Neuronal stem cell (in vitro differentiated cells): ENCODE measurements at places on chromosomes 2 and 18.
A peak's percentile ranks its signal among the peaks of the same experiment; 100 is the strongest.

DNA sequence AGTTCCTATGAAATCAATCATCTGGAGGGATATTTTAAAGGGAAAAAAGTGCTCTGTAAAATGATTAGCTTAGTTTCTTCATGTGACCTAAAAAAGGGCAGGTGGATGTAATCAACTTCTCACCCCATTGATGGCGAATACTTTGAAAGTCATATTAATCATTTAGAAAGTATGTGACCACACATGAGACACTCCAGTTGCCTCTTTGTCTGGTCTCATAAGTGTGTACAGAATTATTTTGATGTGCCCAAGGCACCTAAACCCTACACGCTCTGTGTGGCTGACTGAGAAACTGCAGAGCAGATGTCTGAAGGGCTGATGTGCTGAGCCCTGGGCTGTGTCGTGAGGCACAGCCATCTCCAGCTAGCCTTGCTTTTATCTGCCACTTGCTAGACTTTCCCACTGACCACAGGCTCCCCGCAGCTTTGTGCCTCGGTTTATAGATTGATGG is 26.9 kb downstream of the SGPP2 start:
- DNase-seq: no peak

DNA sequence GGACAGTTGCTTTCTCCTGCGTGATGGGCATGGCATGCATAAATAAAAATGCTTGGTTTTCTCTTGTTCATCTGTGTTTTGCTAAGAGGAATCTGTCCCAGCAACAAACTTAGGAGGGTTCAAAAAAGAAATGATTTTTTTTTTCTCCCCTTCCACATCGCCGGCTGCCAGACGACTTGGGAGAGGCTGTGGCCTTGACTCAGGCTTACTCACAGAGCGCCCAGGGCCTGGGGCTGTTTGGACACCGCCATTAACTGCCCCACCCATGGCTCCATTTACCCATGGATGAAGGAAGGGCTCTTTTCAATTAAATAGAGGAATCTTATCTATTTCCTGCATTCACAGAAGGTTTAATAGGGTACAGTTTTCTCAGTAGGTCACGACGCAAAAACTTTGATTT is 22.3 kb upstream of the SERPINB5 start:
- no peak for DNase-seq

GRCh38 chr18:67455890-67456501 is 60.5 kb downstream of the DSEL start:
- DNase-seq: no peak

DNA sequence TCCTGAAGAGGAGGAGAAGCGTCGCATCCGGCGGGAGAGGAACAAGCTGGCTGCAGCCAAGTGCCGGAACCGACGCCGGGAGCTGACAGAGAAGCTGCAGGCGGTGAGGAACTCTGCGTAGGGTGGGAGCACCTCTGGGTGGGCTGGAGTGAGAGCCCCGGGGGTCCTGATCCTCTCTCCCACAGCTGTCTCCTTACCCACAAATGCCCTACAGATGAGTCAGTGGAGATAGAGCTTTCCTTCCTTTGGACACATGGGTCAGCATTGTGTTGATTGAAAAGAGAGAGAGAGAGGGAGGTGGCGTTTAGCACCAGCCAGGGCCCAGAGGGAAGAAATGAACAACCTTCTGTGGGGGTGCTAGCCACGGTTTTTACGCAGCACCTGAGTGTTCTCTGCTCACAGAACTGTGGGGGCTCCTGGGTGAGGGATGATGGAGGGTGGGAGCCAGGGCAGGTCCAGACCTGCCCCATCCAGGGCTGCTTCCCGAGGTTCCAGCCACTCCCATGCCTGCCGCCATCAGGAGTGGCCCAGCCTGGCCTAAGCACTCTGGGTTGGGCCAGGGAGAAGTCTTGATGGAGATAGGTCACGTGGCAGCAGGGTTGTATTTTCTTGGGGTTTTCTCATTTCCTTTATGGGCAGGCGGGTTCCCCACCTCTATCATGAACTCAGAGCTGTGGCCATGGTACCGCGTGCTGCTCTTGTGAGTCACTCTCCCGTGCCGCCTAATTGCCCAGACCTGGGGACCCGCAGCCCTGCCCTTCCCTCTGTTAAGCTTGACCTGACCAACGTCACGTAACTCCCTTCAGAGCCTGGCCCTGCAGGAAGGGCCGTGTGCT is 16.3 kb downstream of the FOSL2 start:
- no peak for DNase-seq

GRCh38 chr2:128377071-128377910 is 58.6 kb upstream of the HS6ST1 start:
- DNase-seq: no peak

DNA sequence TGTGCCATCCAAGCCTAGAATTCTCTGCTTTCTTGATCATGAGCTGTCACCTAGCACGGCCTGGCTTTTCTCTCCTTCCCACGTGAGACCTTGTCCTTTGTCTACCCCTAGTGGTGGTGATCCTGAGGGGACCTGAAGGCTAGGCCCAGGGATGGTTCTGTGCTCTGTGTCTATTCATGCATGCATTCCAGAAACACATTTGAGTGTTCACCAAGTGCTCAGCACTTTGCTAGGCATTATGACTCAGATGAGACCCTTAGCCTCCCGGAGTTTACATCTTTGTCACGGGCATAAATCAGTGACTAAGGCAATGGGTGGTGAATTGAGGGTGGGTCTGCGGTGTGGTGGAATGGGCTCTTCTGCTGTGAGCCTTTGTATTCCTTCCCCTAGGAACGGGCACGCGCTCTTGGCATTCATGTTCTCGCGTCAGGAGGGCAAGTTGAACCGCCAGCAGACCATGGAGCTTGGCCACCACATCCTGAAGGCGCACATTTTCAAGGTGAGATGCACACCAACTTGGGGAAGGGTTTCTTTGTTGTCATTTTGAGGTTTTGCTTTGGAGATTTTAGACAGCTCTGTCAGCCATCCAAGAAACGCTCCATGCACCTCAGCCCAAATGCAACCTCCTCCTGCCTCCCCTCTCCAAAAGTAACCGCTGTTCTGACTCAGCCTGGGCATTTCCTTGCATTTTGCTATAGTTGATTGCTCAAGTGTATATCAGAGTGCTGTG is 100.9 kb downstream of the WDSUB1 start:
- no peak for DNase-seq

- DNase-seq: no peak
Observed at GRCh38 chr2:225456619-225457260, 57.2 kb downstream of the NYAP2 start.

DNA sequence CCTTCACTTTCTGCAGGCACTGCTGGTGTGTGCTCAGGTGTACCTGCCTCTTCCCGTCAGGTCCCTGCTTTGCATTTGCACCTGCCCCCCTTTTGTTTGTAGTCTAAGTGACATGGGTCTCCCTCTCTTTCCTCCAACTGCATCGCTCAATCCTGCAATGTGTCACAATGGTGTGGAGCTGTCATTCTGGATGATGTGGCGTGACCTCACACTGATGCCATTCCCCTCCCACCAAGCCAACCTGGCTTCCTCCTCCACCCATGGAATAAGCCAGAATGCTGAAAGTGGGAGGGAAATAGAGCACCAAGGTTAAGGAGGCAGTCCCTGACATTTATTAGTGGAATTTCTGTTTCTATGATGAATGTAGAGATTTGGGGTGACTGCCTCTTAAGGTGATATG is 156.7 kb downstream of the ZBTB7C start:
- DNase-seq: no peak

DNA sequence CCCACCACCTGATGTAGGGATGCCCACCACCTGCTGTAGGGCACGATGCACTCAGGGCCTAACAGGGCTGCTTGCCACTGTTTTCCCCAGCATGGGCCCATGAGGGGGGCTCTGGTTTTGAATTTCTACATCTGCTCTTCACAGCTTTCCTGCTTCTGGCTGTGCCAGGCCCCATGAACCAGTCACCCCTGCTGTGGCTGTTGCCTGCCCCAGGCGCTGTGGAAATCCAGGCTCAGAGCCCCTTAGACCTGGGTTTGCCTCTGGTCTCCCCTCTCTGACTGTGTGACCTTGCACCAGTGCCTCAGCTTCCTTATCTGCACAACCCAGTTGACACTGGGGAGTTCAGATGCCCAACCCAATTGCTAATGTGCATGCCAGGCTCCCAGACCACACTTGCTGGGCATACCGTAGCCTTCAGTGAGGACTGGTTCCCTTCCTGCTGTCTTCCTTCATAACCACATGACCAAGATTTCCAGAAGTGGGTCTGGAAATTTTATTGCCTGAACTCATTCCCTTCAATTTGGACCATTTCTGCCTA is 6.0 kb upstream of the MLPH start:
- no peak for DNase-seq

DNA sequence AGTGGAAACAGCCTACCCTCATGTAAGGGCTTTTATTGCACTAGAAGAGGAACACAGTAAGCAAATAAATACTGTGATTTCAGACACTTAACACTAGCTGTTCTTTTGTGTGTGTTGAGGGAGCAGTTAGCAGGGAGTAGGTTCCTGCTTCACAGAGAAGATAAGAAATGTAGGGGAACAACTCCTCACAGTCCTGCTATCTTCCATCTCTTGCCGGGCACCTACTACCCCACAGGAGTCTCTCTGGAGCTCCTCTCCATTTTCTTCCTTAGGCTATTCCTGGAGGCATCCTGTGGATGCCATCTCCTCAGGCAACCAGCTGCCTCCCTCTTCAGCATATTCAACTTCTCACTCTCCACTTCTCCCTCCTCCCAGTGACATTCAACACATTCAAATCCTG is 145.0 kb downstream of the SRBD1 start:
- DNase-seq: no peak

DNA sequence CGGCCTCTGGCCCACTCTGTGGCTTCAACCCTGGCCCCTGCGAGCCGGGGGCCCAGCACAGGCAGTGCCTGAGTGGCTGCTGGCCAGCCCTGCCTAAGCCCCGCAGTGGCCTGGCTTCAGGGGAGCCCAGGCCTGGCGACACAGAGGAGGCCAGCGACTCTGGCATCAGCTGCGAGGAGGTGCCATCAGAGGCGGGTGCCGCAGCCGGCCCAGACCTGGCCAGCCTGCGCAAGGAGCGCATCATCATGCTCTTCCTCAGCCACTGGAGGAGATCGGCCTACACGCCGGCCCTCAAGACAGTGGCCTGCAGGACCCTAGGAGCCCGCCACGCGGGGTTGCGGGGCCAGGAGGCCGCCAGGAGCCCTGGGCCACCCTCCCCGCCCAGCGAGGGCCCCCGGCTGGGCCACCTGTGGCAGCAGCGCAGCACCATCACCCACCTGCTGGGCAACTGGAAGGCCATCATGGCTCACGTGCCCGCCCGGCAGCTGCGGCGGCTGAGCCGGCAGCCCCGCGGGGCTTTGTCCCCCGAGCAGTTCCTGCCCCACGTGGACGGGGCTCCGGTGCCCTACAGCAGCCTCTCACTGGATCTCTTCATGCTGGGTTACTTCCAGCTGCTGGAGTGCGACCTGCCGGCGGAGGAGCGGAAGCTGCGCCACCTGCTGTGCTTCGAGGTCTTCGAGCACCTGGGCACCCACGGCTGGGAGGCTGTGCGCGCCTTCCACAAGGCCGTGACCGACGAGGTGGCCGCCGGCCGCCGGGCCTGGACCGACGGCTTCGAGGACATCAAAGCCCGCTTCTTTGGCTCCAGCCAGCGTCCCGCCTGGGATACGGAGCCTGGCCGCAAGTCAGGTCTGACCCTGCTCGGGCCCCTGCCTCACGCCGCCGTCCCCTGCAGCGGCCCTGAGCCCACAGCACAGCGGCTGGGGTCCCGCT is 7.5 kb upstream of the KLHL30 start:
- no peak for DNase-seq

GRCh38 chr2:25825238-25825637 is 53.0 kb downstream of the ASXL2 start:
- DNase-seq: no peak

DNA sequence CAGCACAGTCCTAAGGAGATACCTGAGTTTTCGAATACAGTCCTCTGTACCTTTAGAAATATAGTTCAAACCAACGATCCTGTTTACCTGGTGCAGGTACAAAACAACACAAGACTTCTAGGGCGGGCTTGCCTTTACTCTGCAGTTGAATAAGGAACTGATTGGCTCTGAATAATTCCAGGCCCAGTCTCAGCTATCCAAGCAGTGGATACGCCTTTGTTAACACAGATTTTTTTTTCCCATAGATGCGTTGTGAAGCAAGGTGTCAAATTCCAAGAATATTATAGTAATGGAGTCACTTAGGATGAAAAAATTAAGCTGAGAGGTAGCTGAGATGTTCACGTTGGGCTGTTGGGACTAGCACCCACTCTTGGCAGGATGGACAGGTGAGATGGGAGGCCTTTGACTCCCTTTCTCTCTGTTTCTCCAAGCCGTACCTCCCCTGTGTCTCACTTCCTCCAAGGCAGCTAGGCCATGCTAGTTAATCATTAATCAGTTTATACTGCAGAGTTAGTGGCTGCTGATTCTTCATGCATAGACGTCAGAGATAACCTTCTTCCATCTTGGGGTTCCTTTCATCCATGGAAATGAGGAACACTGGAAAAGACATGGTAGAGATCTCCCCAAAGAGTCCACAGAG is 380.8 kb upstream of the ACVR2A start:
- DNase-seq: no peak

DNA sequence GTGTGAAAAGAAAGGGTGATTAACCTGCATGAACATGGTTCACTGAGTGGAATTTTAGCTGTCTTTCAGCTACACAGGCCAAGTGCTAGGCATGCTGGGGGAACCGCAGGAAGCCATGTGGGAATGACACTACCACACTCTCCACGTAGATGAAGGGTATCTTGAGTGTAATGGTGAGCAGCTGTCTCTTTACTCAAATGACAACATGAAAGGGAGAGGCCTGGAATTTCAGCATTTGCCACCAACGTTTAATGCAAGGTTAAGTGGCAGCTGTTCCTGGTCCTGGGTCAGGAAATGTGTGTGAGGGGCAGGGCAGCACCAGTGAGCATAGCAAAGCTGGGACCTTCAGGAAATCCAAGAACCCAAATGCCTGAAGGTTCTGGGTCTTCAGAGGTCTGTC is 588.4 kb downstream of the SLC4A3 start:
- DNase-seq: no peak

- DNase-seq: no peak
Observed at GRCh38 chr2:46521215-46521683, 41.9 kb downstream of the TMEM247 start.

- DNase-seq: peak; percentile 89
Observed at GRCh38 chr2:219552382-219553167, 8.7 kb downstream of the TMEM198 start.

DNA sequence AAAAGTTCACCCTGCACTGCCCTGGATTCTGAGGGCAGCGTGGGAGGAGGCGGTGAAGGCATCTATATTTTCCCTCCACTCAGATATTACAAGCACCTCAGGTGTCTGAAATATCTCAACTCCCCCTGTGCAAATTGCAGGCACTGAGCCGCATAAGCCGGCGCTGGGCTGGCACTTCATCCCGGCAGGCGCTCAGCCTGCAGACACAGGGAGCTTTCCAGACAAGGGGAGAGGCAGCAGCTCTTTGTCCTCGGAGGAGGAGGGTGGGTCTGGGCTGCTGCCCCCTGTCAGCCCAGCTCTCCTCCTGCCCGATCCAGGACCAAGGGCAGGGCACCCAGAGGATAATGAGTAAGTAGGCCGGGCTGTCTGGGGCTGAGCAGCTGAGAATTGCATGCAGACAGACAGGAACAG is 189.3 kb upstream of the MYT1L start:
- DNase-seq: peak; percentile 18

DNA sequence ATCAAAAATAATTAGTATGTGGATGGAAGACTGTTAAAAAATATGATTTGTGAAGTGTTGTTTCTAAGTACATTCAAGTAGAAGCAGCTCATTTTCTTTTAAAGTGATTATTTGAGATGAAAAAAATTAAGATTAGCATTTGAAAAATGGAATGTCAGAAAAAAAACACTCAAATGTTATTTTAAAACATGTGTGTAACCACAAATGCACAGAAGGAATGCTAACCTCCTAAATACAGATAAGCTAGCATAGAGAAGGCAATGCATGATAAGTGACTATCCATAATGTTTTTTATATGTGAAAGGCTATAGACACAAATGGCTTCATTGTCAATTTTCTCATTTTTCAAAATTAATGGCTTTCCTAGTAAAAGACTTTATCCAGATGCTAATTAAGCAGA is 198.9 kb downstream of the NYAP2 start:
- no peak for DNase-seq
